Bronchial epithelial cell (primary cell): ENCODE measurements at places on chromosomes 13 and 19. TPM values are rescaled to one million over a fixed set of nuclear protein-coding genes. Genes with fewer than 3 reads are reported as not detected.

The ICAM5 gene
- total RNA-seq: 3.7 and 3.9 TPM in 2 replicates

The PTGER1 gene
- 1.5 and 2.6 TPM in 2 replicates for total RNA-seq

The HIPK4 gene
- 0.26 TPM in 1 of 2 replicates, not detected in the other for total RNA-seq

The KLF1 gene
- total RNA-seq: not detected in 2 replicates

DNA sequence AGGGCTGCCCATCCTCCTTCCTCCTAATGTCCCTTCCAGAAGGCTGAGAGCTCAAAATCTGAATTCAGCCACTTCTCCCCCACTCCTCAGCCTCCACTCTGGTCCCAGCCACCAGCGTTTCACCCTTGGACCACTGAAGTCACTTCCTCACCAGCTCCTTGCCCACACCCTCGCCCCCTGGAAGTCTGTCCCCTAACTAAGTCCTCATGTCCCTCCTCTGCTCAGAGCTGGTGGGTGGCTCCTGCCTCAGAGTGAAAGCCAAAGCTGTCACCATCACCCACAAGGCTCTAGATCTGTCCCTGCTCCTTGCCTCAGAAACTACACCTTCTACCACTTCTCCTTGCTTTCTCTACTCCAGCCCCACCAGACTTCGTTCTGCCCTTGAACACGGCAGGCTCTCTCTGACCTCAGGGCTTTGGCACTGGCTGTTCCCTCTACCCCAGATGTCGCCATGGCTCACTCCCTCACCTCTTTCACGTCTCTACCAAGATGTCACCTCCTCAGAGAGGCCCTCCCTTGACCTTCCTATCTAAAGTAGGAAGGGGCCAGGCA lies 1.7 kb downstream of the ERCC1 start:
- no peak for DNase-seq

- DNase-seq: no peak
Measured at GRCh38 chr13:66536746-66537145, 693.4 kb downstream of the PCDH9 start.

DNA sequence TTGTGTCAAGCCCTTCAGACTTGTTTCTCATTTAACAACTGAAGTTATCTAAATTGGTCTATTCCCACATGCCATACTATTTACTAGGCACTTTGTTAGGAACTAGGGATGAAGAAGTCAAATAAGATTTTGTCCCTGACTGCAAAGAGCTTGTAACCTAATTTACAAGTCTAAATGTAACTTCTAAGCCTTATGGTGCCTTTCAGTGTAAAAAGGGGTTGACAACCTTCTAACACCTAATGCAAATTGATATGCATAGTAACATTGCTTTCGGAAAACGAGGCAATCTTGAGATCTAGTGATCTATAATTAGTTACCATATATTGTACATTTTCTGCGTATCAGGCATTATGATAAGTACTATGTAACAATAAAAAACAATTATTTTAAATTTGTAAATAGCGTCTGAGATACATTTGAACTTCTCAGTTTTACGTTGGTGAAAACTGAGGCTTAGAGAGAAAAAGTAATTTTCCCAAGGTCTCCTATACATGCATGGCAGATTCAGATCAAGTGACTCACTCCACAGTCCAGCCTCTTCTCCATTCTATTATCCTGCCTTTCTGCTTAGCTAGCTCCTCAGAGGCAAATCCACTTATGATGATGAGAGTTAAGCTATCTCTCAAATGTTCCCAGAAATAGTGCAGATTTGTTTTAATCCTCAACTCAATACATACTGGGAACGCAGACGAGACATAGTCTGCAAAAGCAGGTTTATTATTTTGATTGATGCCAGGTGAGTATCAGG lies 764.9 kb upstream of the SLITRK5 start:
- DNase-seq: peak; percentile 7

- no peak for DNase-seq
Measured at GRCh38 chr13:25231517-25231916, 55.8 kb downstream of the MTMR6 start.

GRCh38 chr19:49880162-49880869 lies 2.8 kb downstream of the TBC1D17 start:
- DNase-seq: no peak

DNA sequence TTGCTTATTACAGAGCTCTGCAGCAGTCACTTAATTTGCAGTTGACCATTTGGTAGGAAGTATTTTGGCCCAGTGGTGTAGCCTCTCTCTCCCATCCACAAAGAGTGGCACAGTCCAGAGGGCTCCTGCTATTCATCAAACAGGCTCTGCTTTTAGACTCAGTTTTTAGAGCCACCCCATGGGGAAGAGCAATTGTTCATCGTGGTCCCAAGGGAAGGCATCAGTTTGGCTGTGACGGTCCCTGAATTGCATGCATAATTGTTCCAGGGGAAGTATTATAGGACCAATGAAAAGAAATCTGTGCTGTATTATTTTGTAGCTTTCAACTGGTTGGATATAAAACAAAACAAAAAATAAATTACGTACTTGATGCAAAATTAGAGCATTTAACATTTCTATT lies 799.0 kb downstream of the DACH1 start:
- DNase-seq: no peak

DNA sequence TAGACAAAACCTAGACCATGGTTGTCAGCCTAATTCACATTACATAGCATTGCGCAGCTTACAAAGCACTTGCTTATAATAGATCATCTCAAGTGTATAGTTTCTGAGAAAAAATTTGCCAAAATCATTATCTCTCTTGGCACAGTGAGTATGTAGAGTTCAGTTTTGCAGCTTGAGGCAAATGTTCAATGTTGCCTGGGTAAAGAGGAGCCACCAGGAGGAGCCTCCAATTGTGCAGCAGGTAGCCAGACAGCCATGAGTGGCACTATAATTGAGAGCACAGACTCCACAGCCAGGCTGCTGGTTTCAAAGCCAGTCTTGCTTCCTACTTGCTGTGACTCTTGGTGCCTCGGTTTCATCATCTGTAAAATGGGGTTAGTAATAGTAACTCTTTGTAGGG lies 24.0 kb upstream of the OLFM4 start:
- DNase-seq: no peak
